Activated T-helper 1 cell treated with anti-CD3 and anti-CD28 coated beads, Interleukin-2, amount 50 U/mL, for 16 hours (primary cell): ENCODE measurements at places on chromosomes 5 and 9.

DNA sequence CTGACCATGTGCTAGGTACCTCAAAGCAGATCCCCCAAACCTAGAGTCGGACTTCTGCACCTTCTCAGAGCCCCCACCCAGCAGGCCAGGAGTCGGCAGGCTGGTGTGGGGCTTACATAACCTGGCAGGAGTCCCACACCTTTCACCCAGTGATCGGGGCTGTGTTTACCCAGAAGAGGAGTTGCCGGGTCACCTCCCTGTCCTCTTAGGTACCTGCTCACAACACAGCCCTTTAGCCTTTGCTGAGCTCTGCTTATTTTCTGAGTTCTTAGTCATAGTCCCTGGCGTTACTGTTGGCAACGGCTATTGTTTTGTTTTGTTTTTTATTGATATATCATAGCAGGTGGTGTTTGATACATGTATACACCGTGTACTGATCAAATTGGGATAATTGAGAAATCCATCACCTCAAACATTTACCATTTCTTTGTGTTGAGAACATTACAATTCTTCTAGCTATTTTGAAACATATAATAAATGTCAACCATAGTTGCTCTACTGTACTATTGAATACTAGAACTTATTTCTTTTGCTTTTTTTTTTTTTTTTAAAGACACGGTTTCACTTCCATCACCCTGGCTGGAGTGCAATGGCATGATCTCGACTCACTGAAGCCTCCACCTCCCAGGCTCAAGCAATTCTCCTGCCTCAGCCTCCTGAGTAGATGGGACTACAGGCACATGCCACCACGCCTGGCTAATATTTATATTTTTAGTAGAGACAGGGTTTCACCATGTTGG, 10.4 kb upstream of the EEIG1 start:
- no peak for DNase-seq

DNA sequence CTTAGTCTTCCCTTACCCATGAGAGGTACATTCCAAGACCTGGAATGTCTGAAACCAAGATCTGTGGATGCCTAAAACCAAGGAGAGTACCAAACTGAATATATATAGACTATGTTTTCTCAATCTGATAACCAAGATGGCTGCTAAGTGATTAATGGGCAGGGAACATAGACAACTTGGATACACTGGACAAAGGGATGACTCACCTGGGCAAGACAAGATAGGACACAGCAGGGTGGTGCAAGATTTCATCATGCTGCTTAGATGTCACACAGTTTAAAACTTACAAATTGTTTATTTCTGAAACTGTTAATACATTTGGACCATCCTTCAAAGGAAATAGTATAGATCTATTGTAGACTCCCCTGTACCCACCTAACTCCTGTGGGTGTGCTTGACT, 130.9 kb downstream of the HTR1A start:
- no peak for DNase-seq

DNA sequence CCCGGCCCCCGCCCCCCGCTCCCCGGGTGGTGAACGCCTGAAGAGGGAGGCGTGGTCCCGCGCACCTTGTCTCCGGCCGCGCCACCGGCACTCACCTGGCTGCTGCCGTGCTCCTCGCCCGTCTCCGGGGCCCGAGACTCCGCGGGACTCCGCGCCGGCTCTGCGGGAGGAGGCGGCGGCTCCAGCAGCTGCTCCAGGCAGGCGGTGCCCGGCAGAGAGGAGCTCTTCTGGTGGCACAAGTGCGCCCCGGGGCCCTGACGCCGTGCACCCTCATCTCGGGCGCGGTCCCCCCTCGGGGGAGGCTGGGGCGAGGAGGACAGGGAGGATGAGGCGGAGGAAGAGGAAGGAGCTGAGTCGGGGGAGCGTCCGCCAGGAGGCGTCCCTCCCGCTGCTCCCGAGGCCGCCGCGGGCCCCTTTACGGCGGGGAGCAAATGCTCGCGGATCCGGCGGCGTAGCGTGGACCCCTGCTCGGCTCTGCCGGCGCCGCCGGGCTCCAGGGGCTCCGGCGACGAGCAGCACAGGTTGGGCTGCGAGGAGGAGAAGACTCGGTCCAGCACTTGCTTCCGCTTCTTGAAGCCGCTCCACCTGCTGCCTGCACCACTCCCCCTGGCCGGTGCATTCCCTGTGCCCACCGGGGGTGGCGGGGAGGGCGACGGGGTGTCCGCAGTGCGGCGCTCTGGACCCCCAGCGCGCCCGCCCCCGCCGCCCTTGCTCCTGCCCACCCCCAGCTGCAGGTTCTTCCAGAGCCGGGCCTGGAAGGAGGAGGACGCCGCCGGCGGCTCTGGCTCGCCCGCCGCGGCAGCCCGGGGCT, 928 bp downstream of the MCTP1 start:
- no peak for DNase-seq

GRCh38 chr9:115289757-115290208, 171.8 kb upstream of the TNC start:
- DNase-seq, result no peak

GRCh38 chr5:73198833-73199592, 26.0 kb downstream of the TMEM174 start:
- no peak for DNase-seq

- DNase-seq, result no peak
Measured at GRCh38 chr5:110909950-110910349, 161.6 kb upstream of the TSLP start.

GRCh38 chr5:58264276-58264675, 195.6 kb downstream of the PLK2 start:
- no peak for DNase-seq

DNA sequence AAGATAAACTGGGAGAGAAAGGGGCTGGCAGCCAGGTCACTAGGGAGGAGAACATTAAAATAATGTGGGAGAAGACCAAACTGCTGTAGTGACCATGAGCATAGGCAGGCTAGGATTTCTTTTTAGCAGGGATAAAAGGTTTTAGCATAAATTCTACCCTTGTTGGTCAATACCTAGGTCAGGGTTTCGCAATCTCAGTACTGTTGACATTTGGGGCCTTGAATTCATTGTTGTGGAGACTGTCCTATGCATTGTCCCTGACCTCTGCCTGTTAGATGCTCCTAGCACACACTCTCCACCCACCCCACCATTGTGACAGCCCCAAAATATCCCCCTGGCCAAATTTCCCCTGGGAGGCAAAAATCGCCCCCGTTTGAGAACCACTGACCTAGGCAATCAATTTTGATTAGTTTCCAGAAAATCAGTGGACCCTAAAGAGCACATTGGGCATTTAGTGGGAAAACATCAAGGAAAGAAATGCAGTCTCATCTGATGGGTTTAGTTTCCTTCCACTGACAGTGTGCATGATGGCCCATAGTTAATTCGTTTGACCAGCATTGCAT, 181.4 kb downstream of the NTRK2 start:
- DNase-seq, result no peak

DNA sequence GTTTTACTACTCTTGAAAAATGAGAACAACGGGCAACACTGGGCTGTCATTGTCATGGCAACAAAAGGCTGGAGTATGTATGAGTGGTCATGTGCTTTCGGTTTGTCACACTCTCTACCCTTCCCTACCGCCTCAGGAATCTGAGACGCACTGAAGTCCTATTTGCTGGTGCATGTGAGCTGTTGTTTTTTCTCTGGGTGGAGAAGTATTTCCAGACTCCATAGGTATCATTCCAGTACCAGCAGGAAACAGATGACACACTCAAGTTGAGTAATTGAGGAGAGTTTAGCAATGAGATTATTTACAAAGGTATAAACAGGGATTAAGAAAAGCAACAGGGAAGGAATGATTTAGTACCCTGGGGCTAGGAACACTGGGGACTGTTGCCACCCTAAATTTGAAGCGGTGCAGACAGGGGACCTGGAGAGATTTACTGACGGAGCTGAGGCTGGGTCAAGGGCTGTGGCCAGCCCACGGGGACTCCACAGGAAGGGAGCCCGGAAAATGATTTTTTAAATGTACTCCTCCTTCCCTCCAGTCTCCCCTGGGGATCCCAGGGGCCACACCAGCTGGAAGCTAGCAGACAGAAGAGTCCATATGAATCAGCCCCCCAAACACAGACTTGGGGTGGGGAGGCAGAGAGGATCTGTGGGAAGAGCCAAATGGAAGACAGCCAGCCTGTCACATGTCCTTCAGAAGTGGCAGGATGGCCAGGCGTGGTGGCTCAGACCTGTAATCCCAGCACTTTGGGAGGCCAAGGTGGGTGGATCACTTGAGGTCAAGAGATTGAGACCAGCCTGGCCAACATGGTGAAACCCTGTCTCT, 13.2 kb upstream of the ZBTB43 start:
- no peak for DNase-seq

GRCh38 chr9:20692554-20692953, 8.5 kb downstream of the FOCAD start:
- no peak for DNase-seq

- no peak for DNase-seq
Measured at GRCh38 chr5:57097526-57097925, 76.3 kb upstream of the GPBP1 start.

DNA sequence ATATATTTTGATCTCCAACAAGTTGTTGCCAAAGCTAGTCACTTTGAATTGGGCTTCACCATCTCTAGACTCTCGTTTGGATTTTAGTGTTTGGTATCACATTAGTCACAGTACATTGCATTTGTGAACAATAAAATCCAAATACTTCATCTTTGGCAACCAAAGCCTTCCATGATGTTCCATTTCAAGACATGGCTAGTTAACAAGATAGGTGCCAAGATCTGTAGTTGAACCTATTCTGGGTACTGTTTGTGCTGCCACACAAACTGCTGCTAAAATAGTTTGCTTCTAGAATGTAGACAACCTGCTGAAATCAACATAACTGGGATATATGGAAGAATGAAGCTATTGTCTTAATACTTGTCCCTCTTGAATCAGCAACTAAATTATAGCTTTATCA, 207.5 kb downstream of the LRRC70 start:
- DNase-seq, result no peak

DNA sequence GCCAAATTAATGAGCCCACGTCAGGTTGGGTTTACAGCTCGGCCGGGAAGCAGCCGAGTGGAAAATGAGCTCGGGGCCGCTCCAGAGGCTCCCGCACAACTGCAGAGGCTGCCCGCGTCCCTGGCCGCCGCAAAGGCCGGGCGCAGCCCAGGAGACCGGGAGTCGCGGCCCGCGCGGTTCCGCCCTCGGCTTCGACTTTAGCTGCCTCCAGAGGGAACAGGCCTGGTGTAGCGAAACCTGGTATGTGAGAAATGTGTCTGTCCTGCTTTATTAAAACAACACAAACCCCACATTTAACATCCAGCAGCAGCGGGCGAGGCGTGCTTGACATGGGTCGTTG, 66.2 kb downstream of the FOXD1 start:
- DNase-seq, result no peak

DNA sequence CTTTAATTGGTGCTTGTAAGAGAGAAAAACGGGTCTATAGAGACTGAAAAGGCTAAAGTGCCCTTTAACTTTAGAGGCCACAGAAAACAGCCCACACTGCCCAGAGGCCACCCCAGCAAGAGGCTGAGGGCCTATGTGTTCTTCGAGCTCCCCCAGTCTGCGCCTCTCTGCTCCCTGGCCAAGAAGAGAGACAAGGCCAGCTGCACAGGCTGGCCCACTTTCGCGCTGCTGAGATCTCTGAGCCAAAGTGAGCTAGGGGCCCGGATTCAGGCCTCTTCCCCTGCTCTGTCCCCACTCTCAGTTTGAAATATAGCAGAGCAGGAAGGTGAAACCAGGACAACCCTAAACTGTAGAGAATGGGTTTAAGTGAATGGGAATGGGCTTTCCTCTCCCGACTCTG, 132.0 kb upstream of the TRIM32 start:
- no peak for DNase-seq

DNA sequence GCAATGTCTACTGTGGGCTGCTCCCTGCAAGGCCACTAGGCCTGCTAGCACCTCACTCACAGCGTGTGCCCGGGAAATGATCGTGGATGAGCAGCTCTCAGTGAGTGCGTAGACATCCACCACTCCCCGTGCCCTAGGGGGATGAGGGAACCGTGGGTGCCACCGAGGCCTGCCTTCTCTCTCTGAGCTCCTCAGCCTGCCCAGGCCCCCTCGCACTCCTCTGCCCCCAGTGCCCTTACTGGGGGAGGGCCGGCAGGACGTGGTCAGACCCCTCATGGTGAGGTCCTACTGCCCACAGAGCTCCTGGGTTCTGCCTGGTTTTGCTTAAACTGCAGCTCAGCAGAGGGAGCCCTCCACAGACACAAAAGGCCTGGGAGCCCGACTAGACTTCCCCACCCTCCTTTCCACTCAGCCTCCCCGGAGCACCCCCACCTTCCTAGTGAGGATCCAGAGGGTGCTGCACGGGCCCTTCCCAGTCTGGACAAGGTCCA, 220.0 kb downstream of the CACNA1B start:
- DNase-seq, result no peak
